ENCODE measurements at places on chromosomes 4 and X.
A peak's percentile ranks its signal among the peaks of the same experiment; 100 is the strongest.

GRCh38 chrX:150769408-150769807 lies 76.2 kb downstream of the MTMR1 start:
- DNase-seq = no peak

DNA sequence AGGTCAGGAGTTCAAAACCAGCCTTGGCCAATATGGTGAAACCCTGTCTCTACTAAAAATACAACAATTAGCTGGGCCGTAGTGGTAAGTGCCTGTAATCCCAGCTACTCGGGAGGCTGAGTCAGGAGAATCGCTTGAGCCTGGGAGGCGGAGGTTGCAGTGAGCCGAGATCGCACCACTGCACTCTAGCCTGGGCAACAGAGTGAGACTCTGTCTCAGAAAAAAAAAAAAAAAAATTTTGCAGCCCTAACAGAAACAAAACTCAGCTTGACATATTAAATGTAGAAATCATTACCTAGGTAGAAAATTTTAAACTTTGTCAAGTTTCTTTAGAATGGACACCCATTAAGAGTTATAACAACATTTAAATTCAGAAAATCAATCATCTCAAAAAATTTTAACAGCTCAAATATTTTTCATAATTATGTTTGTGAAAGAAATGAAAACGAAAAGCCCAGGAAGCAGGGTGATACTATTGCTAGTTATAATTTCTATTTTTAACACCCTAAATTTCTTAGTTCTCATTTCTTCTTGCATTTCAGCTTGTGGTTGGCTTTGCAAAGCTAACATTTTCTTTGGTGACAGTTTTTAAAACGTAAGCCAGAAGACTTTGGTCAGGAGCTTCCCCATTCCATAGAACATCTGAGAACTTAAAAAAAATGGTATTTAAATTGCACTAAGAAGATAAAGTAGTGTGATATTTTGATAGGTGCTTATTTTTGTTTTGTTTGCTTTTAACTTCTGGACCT lies 33.3 kb upstream of the RBBP7 start:
- no peak for DNase-seq

GRCh38 chr4:6050551-6050950 lies 32.3 kb upstream of the C4orf50 start:
- DNase-seq = no peak

GRCh38 chrX:112761242-112762207 lies 79.1 kb downstream of the AMOT start:
- DNase-seq = no peak

DNA sequence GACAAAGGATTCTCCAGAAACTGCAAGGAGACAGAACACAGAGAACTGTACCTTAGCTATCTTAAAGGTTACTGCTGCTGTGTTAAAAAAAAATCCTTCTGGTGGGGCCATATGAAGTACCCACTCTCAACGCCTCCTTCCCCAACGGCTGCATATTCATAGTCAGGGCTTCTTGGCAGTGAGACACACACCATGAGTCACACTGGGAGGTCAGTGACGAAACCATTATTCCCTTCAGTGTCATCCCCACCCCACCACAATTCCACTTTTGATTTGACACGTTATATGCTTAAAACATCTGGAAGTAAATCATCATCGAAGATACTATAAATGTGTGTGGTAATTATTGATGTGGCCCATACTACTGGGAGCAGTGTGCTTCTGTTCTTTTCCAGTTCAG lies 271.5 kb downstream of the LDB2 start:
- DNase-seq = peak; percentile 8

DNA sequence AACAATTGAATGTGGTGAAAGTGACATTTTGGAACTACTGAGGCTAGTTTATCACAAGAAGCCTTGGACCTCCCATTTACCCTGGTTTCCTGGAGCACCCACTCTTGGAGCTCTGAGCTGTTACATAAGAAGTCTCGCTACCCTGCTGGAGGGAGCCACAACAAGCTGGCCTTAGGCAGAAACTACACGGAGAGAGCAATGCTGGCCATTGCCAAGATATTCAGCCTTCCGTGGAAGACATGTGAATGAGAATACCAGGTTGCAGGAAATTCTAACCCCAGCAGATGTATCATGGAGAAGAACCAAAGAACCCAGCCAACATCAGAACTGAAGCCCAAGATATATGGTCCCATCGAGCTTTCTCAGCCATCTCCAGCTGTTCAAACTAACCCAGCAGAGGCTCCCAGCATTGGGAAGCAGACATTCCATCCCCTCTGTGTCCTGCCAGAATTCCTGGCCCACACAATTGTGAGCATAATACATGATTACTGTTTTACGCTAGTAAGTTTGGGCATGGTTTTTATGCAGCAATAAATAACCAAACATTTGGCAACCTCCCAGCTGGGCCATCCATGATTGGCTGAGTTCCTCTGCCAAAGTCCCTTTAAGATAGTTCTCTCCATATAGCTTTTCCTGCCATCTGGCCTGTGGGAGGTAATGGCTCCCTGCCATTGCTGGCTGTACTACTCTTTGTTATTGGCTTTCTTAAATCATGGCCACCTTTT lies 17.9 kb upstream of the PDE5A start:
- DNase-seq = no peak

DNA sequence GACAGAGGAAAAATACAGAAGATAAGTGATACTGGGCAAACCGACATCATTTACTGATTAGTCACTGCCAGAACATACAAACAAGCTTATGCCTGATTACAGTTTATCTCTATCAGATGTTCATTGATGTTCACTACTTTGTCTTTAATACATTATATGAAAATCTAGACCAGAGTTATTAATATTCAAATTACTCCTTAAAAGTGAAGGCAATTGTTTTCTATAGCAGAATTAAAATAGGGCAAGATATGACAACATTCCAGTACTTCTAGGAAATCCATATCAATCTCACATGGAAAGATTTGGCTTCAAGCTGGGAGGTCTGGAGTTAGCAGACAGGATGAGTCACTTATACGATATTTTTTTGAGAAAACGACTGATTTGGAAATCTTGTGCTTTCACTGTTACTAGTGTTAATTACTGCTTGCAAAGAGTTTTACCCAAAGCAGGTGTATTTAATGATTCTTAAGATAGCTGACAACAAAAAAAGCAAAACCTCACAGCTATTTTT lies 31.8 kb downstream of the HPGD start:
- peak; percentile 27 for DNase-seq

DNA sequence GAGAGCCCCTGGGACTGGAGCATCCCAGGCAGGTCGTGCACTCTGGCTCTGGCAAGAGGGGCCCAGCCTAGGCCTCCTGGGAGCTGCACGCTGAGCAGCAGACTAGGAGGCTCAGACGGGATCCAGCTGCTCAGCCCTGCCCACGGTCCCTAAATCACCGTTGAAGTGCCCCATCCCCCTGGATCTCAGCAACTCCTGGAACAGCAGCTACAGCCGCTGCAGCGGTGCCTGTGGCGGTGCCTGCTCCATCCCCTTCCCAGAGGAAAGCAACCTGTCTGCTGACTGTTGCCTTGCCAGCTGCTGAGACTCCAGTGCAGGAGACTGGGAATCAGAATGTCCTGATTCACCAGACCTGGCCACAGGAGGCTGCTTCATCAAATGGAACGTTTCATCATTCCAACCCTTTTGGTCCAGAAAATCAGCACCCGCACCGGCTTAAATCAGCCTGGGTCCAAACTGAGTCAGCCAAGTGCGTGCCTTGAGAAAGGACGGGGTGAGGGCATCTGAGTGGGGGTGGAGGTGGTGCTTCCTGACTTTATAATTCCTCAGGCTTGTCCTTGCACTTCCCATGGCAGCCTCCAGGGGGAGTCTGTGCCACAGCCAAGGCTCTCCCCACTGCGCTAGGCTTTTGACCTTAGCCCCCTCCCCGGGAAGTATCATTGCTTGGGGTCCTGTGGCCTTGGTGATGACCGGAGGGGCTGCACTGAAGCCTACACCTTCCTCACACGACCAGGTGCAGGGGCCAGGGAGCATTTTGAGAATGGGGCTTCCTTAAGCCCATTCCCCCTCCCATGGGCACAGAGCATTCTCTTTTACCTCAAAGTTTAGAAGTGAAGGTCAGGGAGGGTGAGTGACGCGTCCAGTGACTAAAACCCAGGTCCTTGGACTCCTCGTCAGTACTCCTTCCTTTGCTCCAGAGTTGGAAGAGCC lies 6.5 kb downstream of the ZNF185 start:
- peak; percentile 79 for DNase-seq

DNA sequence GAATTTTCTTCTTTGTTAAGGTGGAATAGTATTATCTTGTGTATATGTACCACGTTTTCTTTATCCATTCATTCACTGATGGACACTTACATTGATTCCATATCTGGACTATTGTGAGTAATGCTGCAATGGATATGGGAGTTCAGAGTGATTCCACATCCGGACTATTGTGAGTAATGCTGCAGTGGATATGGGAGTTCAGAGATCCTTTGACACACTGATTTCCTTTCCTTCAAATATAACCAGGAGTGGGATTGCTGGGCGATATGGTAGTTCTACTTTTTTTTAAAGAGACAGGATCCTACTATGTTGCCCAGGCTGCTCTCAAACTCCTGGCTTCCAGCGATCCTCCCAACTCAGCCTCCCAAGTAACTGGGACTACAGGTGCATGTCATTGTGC lies 12.1 kb downstream of the TMEM156 start:
- no peak for DNase-seq

- DNase-seq = peak; percentile 26
Observed at GRCh38 chr4:78235800-78236199, 178.7 kb downstream of the FRAS1 start.

GRCh38 chr4:2939383-2940243 lies 23.6 kb downstream of the NOP14 start:
- no peak for DNase-seq

- peak; percentile 30 for DNase-seq
Observed at GRCh38 chrX:139750390-139750789, 42.4 kb upstream of the MCF2 start.

DNA sequence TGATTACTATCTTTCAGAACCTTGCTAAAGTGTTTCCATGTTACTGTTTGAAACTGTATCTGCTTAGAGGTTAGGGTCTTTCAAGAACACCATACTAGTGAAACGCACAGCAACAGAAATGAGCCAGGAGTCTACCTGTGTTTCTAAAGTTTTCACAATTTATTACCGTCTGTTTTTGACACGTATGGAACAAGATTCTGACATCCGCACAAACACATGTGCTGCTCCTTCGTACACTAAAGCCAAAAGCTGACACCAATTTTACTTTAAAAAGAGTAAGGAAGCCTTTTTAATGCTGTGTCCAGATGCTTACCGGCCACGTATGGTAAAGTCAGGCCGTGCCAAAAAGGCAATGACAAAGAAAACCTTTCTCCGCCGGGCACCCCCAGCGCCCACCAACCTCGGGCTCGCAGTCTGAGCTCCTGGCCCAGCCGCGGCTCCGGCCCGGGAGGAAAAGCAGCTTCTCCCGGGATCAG lies 532 bp downstream of the RPS4X start:
- DNase-seq = no peak

DNA sequence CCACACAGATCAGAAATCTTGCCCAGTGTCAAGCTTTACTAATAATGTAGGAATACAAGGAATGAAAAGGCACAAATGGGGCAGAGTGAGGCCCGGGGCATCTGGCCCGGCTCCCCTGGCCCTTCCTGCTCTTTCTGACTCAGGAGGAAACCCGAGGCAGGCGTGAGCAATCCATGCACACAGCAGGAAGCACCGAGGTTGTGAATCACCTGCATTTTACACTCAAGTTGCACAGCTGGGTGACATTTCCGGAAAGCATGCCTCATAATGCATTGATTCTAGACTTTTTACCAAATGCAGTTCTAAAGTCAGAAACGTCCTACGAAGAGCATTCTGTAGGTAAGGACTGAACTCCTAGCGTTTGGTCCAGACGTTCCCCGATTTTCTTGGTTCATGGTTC lies 38.9 kb downstream of the PRIMPOL start:
- peak; percentile 88 for DNase-seq

GRCh38 chrX:47723689-47724088 lies 64.7 kb upstream of the UXT start:
- no peak for DNase-seq

DNA sequence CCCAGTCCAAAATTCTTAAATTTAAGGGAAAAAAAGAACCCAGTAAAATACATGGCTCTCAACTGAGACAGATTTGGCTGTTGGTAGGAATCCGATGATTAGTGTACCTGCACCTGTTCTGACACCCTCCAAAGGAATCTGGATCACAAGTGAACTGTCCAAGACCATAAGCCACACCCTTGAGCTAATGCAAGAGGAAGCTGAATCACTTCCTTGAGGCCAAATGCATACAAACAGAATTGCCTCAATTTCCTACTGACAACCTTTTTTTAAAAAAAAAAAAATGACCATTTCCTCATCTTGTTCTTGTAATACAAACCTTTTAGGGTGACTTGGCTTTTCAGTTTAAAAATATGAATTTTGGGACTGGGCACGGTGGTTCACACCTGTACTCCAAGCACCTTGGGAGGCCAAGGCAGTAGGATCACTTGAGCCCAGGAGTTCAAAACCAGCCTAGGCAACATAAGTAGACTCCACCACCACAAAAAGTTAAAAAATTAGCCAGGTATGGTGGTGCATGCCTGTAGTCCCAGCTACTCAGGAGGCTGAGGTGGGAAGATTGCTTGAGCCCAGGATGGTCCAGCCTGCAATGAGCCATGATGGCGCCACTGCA lies 10.7 kb upstream of the FBXL5 start:
- DNase-seq = peak; percentile 87

- DNase-seq = no peak
Observed at GRCh38 chrX:13140007-13140406, 95.6 kb upstream of the FAM9C start.

DNA sequence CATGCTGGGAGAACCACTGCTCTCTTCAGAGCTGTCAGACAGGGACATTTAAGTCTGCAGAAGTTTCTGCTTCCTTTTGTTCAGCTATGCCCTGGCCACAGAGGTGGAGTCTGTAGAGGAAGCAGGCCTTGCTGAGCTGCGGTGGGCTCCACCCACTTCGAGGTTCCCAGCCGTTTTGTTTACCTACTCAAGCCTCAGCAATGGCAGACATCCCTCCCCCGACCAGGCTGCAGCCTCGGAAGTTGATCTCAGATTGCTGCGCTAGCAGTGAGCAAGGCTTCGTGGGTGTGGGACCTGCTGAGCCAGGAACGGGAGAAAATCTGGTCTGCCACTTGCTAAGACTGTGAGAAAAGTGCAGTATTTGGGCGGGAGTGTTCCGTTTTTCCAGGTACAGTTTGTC lies 118.9 kb downstream of the SLC10A6 start:
- no peak for DNase-seq

DNA sequence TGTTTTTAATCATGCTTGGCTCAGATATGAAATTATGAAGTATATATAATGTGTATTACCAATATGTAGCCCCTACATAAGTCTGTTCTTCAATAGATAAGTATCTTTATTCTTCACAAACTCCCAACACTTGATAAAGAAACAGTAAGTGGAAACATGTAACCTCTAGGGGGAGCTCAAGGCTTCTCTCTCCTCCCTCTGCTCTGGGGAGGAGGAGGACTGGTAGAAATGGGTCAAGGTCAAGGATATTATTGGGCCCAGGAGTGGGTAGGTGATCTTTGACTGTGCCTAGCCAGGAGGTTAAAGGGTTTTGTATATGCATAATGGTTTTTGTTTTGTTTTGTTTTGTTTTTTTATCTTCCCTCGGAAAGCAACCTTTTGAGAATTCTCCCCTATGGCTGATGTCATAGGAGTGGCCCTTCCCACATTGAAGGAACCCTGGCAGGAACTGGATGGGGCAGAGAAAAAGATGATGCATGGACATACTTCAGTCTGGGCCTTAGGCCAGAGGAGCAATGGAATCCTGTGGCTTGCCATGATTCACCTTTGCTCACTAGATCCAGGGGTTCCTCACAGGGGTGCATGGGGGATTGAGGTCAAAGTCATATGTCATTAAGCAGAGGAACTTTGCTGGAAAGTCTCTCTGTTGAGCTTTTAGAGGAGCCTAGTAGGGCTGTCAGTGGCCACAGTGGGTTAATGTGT lies 460.3 kb downstream of the MID1IP1 start:
- DNase-seq = peak; percentile 73

Measured in renal cortical epithelial cell (primary cell).